Posterior vena cava (tissue), 2 donors: ENCODE measurements at places on chromosomes 16 and 17.
A peak's percentile ranks its signal among the peaks of the same experiment; 100 is the strongest.

GRCh38 chr17:29043539-29044145 is 701 bp downstream of the PIPOX start:
- no peak for DNase-seq

GRCh38 chr16:35195864-35196216 is 1736.4 kb downstream of the TP53TG3F start:
- peak; percentile 63 for DNase-seq

GRCh38 chr16:47778106-47778801 is 317.1 kb downstream of the PHKB start:
- DNase-seq: no peak

GRCh38 chr16:73216932-73217331 is 169.0 kb upstream of the ZFHX3 start:
- no peak for DNase-seq

GRCh38 chr17:49746791-49747490 is 17.0 kb downstream of the FAM117A start:
- DNase-seq: no peak

DNA sequence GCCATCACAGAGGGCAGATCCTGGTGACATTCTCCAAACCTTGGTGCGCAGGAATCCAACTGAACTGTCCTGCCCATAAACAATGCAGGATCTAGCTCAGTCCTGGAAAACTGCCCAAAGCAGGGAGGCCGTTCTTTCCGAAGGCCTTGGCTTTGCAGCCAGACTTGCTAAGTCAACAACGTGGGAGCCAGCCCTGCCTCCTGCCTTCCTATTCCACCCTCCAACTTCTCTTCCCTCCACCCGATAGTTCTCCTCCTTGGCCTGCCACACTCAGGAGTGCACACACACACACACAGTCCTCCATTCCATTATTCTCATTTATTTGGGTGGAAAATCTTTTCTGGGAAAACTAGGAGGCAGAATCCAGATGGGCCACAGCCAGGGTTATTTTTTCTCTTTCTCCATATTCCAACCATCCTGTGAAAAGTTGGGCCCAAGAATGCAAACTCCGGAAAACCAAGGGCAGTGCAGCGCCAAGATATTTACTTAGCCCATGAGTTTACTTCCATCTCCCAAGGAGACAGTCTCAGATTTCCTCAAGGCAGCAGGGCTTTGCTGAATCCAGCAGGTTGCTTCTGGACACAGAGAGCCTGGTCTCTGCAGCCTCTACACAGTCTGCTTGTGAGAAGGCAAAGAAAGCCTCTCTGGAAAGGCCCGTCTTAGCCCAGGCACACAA is 15.8 kb downstream of the COPRS start:
- peak; percentile 86 for DNase-seq

DNA sequence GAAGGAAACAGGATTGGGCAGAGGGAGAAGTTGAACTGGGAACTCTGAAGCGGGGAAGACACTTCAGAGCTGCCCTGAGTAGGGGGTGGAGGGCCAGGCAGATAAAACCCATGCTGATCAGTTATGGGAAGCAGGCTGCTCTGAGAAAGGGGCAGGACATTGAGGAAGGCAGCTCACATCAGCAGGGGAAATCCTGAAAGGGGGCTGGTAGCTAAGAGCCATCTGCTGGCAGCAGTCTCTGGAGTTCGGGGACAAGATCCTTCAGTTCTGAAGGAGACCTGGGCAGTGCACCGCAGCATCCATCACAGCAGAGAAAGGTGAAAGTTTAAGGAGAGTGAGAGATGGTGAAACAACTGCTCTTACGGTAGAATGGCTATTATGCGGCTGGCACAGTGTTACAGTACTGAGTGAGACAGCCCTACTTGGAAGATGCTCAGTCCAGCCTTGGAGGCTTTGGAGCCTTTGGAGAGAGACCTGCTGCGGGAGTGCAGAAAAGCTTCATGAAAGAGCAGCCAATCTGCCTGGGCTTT is 5.4 kb upstream of the KIF18B start:
- peak; percentile 41 for DNase-seq

DNA sequence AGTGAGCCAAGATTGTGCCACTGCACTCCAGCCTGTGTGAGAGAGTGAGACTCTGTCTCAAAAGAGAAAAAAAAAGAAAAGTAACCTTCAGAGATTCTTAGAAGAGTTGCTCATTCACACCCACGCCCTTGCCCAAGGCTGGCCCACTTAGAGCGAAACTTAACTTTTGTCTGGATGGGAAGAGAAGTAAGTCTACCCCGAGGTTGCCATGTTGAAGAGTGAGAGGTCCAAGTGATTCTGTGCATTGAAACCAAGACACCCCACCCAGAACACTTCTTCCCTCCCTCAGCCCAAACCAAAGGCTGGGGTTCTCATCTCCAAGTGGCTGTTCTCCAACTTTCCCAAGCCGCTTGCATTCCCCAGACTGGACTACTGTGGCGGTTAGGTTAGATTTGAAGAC is 2.4 kb upstream of the CISD3 start:
- no peak for DNase-seq

DNA sequence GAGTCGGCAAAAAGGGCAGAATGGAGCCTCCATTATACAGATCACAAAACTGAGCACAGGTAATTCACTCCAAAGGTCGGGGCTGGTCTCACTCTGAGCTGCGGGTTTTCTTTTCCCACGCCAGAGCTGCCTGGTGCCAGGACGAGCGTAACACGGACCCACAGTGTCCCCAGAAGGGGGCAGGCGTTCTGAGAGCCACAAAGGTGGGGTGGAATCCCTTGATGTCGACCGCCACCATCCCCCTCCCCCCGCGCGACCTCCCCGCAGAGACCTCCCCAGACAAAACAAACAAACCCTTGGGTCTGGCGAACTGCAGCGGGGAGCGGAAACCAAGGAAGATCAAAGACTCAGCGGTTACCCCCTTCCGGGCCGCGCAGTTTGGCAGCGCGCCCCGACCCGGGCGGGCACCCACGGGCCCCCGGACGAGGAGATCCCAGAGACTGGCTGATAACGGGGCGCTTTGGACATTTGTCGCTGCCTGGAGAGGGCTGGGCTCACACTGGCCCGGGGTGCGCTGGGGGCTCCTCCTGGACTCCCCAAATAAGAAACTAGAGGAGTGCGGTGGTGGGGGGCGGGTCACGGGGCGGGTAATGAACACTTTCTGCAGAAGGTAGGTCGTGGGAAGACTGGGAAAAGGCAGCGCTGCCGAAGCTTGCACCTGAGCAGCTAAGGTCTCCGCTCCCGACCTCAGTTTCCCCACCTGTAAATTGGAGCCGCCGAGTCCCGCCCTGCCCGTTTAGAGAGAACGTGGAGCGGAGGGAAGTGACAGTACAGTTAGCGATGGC is 664 bp upstream of the NKD1 start:
- no peak for DNase-seq

DNA sequence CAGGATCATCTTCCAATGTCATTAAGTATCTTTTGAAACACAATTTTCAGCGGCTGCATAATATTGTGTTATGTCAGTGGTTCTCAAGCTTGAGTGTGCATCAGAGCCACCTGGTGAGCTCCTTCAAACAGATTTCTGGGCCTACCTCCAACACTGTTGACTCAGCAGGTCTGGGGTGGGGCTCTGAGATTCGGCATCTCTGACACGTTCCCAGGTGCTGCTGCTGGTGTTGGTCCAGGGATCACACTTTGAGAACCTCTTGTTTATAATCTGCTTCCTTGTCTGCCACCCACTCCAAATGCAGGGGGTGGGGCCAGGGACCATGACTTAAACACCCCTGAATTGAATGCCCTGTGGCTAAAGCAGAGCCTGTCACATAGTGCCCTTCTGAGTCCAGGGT is 73.8 kb upstream of the HNF1B start:
- DNase-seq: no peak

GRCh38 chr17:43709210-43709609 is 47.5 kb upstream of the MEOX1 start:
- no peak for DNase-seq

- DNase-seq: no peak
Measured at GRCh38 chr16:88790312-88791211, 5.5 kb upstream of the PIEZO1 start.

GRCh38 chr17:62876673-62877405 is 68.7 kb upstream of the MARCHF10 start:
- DNase-seq: no peak

DNA sequence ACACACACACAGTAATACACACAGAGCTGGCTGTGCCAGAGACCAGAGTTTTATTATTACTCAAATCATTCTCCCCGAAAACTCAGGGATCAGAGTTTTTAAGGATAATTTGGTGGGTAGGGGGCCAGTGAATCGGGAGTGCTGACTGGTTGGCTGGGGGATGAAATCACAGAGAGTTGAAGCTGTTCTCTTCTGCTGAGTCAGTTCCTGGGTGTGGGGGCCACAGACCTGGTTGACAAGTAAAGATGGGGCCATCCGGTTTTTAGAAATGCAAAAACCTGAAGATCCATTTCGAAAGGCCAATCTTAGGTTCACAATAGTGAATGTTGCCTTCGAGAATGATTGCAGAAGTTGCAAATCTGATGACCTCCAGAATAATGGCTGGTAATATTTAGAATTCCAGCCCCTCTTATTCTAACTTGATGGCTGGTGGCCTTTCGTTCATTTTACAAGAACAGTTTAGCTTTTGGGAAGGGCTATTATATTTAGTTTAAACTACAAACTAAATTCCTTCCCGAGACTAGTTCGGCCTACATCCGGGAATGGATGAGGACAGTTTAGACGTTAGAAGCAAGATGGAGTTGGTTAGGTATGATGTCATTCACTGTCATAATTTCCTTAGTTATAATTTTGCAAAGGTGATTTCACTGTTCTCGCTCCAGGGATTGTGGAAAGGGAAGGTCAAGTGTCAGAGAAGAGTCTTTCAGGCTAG is 123.2 kb downstream of the KCNJ18 start:
- DNase-seq: no peak

GRCh38 chr16:1471569-1472194 is 3.1 kb downstream of the CLCN7 start:
- no peak for DNase-seq

DNA sequence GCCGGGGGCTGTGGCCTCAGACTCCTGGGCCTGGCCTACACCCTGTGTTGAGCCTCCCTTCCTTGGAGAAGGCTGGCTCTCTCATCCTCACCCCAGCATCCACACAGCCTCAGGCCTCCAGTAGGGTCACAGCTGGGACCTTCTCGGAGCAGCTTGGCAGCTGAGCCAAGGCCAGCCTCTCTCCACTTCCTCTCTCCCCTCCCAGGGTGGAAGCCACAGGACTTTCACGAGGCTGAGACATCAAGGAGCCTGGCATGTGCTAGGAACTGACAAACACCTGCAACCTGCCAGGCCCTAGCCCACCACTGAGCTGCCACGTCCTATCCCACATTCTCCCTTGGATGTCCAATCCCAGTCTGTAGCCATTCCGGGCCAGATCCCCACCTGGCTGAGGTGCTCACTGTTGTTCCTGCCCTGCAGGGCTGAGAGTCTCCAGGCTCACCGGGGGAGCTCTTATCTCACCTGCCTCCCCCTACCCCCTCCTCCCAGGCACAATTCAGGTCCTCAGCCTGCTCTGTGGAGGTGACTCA is 3.1 kb downstream of the MMP15 start:
- no peak for DNase-seq

GRCh38 chr16:80008857-80009256 is 408.3 kb upstream of the MAF start:
- DNase-seq: no peak

DNA sequence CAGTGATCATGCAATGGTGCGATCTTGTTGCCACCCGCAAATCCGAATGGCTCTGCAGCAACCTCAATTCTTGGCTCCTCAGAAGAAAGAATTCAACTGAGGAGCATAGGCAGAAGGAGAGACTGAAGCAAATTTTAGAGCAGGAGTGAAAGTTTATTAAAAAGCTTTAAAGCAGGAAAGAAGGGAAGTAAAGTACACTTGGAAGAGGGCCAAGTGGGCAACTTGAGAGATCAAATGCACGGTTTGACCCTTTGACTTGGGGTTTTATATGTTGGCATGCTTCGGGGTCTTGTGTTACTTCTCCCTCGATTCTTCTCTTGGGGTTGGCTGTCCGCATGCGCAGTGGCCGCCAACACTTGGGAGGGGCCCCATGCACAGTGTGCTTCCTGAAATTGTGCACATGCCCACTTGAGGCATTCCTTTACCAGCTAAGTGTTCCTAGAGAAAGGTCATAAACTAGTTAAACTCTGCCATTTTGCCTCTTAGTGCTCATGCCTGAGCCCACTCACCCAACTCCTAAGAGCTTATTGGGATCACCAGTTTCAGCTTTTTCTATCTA is 36.7 kb downstream of the ZNRF1 start:
- DNase-seq: no peak

GRCh38 chr17:30369995-30370394 is 8.7 kb upstream of the CPD start:
- DNase-seq: no peak

DNA sequence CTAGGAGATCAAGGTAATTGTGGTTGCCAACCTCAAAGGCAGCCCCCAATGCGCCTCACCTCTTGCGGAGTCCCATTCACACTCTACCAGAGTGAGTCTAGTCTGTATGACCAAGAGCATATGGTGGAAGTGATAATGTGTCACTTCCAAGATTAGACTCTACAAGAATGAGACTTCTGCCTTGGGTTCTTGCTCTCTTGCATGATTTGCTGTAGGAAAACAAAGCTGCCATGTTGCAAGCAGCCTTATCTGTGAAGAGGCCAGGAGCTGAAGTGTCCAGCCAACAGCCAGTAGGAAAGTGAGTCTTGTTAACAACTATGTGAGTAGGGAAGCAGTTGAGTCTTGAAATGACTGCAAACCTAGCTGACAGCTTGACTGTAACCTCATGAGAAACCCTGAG is 3.4 kb downstream of the TERF2 start:
- no peak for DNase-seq

DNA sequence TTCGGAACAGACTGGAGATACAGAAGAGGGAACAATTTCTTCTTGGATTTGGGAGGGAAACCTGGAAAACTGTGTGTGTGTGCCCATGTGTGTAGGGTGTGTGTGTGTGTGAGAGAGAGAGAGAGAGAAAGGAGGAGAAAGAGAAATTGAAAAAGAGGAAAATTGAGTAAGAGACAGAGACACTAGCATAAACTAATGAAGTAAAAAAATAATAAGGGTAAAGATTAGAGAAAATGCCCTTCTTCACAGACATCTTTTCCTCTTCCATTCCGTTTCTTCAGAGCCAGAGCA is 13.9 kb upstream of the HOXB2 start:
- DNase-seq: no peak

GRCh38 chr16:58503863-58504688 is 4.1 kb downstream of the NDRG4 start:
- peak; percentile 72 for DNase-seq

DNA sequence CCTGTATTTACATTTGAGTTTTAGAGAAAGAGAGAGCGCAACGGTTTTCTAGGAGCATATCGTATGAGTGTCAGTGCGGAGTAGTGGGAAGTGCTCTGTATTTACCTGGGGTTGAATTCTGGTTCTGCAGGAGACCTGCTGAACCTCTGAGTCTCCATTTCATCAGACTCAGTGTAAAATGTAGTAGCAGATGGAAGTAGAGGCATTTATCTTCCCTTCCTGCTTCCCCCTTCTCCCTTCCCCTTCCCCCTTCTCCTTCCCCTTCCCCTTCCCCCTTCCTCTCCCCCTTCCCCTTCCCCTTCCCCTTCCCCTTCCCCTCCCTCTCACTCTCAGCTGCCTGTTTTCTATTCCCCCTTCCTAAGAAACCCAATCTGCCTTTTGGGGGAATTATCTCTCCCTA is 426.9 kb downstream of the NPIPA7 start:
- no peak for DNase-seq

- no peak for DNase-seq
Measured at GRCh38 chr17:78142119-78142861, 3.9 kb upstream of the C17orf99 start.
